ENCODE measurements at places on chromosomes 13 and 19.

DNA sequence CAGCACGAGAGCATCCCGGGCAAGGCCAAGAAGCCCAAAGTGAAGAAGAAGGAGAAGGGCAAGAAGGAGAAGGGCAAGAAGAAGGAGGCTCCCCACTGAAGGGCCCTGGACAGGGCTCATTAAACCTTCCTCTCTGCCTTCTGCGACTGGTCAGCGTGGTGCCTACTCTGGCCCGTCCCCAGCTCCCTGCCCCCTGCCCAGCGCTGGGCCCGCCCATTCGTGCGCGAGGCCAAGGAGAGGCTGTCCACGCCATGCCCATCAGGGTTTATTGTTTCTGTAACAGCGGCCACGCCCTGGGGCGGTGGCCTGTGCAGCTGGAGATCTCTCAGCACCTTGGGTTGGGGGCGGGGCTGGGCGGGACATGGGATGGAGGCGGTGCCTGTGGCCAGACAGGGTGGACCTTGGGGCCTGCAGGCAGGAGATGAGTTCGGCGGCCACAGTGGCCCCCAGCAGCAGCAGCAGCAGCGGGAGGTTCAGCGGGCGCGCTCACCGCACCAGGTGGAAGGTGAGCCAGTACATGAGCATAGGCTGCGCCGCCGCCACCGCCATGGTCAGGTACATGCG is 897 bp downstream of the C19orf33 start:
- peak; percentile 90 for DNase-seq

GRCh38 chr19:5106191-5106726 is 137.3 kb downstream of the KDM4B start:
- no peak for DNase-seq

- no peak for DNase-seq
These were observed at the start of gene HCST for GRCh38 chr19:35901854-35902661. TSS of gene HCST (plus strand) at chr19:35902529. CDS start at chr19:35902594, 65 bp downstream.

DNA sequence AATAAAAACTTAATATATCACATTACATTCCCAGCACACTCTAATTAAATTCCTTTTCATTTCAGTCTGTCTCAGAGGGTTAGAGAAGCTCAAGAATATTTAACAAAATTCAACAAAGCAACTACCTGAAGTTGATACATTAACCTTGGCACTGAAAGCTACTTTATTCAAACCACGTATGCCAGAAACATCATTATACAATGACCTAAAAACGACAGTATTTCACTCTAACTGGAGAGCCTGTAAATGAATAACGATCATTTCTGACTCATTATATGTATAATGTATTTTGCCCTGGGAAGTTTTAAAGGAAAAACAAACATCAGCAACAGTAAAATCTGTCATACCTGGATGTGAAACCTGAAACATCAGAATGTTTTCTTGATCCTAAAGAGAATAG is 270.1 kb downstream of the SLITRK5 start:
- no peak for DNase-seq

DNA sequence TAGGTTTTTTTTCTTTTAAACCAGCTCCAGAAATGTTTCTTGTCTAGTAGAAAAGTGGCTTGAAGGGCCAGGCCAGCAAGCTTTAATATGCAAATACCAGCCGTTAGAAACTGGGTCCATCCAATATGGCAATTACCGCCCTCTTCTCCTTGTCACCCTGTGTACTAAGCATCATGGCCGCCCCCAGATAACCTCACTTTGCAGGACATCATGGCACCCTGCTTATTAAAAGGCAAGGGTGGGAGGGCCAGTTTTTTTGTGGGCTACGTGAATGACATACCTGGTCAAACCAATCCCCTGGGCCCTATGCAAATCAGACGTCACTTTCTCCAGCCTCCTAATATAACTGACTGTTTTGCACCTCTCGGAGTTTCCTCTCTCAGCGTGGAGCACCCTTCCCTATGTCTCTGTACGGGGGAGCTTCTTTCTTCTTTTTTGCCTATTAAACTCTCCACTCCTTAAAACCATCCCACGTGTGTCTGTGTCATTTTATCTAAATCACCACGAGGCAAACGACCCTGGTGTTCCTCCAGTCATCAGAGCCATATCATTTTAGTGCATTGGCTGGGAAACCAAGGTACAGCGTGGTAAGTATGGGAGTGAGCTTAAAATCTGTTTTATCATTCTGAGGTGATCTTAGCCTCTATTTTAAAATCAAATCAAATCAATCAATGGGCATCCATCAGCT is 27.7 kb downstream of the OXGR1 start:
- DNase-seq = no peak

- no peak for DNase-seq
These were observed 19.6 kb downstream of the CELF5 start for GRCh38 chr19:3243819-3244700.

DNA sequence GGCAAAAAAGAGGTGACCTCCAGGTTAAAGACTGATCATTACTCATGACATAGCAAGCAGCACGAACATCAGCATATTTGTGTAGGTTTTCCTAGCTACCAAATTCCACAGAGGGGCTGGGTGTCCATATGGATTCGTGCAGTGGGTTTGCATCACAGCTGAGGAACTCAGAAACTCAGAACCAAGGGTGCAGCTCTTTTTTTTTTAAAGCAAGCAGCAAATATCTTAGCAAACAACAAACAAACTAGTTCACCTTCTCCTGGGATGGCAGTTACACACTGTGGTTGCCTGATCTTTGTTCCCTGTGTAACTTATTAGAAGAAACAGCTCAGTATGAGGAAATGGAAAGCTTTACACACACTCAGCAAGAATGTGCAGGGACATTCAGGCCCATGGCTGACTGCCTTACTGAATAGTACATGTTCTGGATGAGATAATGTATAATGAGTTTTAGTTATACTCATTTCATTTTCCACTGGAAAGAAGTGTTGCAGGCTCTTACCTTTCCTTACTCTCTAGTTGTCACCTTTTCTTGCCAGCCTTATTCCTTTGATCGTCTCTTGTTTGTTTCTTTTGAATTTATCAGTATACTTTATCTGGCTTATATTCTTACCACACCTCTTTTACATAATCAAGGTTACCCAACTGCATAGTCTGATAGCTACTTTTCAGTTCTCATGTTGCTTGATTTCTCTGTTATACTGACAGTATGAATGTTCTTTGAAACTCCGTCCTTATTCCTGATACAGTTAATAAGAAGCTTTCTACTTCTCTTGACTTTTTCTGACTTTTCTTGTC is 4.3 kb downstream of the NDFIP2 start:
- DNase-seq = no peak

- DNase-seq = no peak
These were observed 14.1 kb downstream of the PRR36 start for GRCh38 chr19:7859831-7860713.

DNA sequence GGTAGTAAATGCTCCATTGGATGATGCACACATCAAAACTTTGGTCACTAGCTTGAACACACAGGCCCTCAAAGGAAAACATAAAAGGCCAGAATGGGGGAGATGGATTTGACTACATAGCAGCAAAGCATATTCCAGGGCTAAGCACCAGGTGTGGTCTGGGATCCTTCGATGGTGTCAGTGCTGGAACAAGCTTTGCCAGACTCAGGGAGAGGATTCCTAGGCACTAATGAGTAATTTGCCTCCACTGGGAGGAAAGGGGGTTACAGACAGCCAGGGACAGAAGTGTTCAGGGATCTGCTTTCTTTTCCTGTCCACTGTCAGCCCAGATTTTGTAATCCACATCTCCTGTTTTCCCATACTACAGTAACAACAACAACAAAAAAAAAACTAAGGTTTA is 157.2 kb upstream of the OBI1 start:
- DNase-seq = no peak

DNA sequence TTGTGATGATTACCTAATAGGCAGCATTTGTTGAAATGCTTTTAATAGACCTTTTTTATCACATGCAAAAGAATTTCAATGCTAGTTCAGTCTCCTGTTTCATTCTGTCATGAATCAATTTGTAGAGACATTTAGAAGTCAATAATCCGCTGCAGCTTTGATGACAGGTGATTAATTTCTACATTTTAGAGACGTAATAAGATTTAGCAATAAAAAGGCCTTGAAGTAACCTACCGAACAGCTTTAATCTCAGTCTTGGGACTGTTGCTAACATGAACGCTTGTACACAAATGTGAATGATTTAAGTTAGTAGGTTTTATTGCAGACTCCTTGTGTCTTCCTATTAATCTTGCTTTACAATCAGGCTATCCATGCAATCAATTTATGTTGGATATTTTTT is 186.5 kb downstream of the MZT1 start:
- DNase-seq = no peak

DNA sequence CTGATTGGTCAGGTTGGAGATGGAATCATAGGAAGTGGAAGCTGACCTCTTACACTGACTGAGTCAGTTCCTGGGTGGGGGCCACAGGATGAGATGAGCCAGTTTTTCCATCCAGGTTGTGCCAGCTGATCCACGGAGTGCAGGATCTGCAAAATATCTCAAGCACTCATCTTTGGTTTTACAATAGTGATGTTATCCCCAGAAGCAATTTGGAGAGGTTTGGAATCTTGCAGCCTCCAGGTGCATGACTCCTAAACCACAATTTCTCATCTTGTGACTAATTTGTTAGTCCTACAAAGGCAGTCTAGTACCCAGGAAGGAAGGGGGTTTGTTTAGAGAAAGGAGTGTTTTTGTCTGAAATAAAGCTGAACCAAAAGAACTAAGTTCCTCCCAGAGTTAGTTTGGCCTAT is 212.8 kb downstream of the SLITRK6 start:
- no peak for DNase-seq

DNA sequence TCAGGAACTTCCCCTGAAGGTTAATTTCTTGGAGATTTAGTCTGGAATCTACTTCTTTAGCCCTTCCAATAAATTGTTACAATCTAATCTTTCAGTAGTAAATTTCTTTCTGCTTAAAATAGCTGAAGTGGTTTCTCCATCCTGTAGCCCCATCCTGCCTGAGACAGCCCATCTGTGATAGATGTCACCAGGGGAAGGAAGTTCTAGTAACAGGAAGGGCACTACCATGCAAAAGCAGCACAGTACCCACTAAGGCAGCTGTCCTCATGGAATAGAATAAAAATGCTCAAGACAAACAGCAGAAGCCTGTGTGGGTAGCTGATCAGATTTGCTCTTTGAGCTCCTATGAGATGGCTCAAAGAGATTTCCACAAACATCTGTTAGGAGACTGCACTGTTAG is 1036.5 kb downstream of the SLITRK5 start:
- DNase-seq = no peak

- DNase-seq = no peak
These were observed 486.8 kb downstream of the KLF12 start for GRCh38 chr13:73647417-73647816.

GRCh38 chr13:40589285-40590109 is 76.9 kb downstream of the FOXO1 start:
- no peak for DNase-seq

DNA sequence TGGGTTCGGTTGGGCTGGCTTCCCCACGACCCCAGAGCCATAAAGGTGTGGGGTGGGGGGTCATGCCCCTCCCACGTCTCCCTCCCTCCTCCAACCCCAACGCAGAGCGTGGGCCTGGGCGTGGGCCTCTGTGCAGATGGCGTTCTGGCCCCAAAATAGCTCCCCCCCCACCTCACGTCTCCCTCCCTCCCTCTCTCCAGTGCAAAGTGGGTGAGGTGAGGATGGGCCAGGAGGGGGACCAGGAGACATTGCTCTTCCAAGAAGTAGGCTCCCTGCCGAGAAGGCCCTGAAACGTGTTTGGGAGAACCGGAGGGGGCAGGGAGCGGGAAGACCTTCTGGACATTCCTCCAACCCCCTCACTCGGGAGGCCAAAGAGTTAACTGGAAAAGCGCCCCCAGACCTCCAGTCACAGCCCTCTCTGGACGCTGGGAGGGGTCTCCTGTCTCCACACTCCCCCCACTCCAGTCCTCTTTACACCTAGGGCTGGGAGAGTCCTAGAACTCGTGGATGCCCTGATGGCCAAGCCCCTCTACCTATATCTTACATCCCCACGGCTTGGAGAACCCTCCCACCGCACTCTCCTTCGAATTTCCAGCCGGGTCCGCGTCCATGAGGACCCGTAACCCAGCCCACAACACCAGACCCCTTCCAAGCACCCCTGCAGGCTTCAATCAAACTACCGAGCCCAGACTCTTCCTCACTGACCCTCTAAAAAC is 855 bp downstream of the UNC13A start:
- DNase-seq = no peak

GRCh38 chr13:94656176-94656575 is 54.5 kb downstream of the GPR180 start:
- DNase-seq = no peak

GRCh38 chr13:44276061-44276460 is 97.6 kb upstream of the SERP2 start:
- DNase-seq = no peak

- no peak for DNase-seq
These were observed 80.9 kb upstream of the UQCRFS1 start for GRCh38 chr19:29293736-29294342.

- no peak for DNase-seq
These were observed 661.3 kb upstream of the KLF12 start for GRCh38 chr13:74795526-74795925.

GRCh38 chr13:111555903-111556302 is 235.5 kb downstream of the TEX29 start:
- DNase-seq = no peak

GRCh38 chr19:497869-498510 is 1.7 kb downstream of the MADCAM1 start:
- no peak for DNase-seq

DNA sequence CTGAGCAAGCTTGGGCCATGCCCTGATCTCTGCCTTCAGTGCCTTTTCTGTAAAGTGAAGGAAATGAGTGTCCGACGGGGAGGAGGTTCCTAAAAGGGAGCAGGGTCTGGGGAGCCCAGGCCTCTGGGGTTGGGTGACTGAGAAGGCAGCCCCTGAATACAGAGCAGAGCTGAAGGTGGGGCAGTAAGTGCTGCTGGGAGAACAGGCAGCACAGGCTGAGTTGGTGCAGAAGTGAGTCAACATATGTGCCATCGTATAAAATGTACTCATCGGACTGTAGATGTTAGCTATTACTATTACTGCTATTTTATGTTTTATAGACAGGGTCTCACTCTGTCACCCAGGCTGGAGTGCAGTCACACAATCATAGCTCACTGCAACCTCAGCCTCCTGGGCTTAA is 1.0 kb upstream of the HAMP start:
- DNase-seq = no peak

GRCh38 chr13:25276748-25277147 is 10.5 kb downstream of the MTMR6 start:
- no peak for DNase-seq

- no peak for DNase-seq
These were observed 30.5 kb downstream of the MTRF1 start for GRCh38 chr13:41232578-41233480.

DNA sequence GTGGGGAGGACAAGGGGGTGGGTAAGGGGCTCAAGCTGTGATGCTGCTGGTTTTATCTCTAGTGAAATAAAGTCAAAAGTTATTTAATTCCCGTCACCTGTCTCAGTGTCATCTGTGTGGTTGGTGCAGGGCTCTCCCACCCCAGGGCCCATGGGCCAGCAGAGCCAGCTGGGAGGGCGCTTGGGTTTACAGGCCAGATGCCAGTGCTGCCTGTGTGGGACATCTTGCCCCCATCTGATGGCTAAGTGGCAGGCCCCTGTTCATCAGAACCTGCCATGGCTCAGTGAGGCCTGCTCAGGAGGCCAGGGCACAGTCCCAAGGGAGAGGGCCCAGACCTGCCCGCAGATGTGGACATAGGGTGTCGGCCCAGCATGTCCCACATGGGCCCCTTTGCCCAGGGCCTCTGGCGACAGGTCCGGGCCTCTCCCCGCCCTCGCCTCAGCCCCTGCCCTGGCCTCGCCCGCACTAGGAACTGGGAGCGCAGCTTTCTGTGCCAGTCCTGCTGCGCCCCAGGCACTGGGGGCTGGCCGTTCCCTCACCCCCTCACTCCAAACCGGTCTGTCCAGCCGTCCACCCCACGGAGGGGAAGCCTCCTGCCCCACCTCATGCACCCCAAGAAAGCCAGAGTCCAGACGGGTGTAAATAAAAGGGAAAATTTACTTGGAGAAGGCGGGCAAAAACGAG is 5.3 kb downstream of the ZNF296 start:
- DNase-seq = no peak

Measured in Panc1 (cell line).